ENCODE measurements at places on chromosomes 4 and X.

- no peak for DNase-seq
These were observed 21.9 kb upstream of the SCRG1 start for GRCh38 chr4:173420801-173421200.

- no peak for DNase-seq
These were observed 187.8 kb upstream of the MBNL3 start for GRCh38 chrX:132676561-132677186.

DNA sequence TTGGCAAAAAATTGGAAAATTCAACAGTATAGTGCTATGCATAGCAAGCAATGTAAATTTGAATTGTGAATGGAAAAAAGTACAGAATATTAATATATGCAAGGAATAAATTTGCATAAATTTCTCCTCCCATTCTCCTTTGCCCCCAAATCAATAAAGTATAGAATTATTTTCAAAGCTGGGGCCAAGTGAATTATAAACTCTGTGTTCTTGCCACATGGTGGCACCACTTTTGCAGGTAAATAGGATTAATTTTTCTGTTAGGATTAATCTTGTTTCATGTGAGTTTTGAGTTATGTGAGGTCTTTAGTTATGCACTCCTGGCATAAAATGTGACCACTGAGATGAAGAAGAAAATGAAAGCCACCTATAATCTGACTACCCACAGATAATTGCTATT, 19.9 kb downstream of the COPS4 start:
- no peak for DNase-seq

DNA sequence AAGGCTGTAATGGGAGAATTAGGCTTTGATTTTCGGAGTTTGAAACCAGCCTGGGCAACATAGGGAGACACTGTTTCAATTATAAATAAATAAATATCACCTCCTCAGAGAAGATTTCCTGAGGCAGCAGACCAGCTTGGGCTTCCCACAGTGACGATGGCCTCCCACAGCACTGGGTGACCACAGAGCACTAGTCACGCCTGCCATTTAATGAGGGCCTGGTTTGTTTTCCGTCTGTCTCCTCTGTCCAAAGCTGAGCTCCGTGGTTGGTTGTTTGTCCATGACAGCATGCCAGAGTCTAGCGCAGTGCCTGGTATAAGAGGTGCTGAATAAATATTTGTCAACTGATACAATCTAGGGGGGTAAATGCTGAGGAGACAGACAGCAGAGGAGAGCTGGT, 10.4 kb upstream of the PDGFRA start:
- DNase-seq: no peak

DNA sequence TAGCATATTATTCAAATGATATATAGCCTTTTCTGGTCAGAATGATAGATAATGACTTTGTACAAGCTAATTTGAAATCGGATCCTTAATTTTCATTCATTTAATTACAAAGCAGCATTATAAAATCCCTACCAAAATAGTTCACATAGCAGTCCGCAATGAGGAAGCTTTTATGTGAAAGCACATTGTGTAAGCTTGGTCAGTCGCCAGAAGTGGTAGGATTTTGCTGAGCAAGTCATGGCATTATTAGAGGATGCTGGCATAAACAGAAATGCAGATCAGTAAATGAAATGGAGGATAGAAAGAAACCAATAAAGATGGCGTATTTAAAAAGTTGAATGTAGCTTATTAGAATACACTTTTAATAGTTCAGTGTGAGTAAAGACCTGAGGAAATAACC, 93.2 kb upstream of the DIAPH2 start:
- DNase-seq: no peak
